ENCODE measurements at places on chromosomes 11 and 22.

GRCh38 chr11:119028346-119029068 lies 2.2 kb downstream of the SLC37A4 start:
- DNase-seq, result no peak

GRCh38 chr11:13984616-13985450 lies 22.3 kb downstream of the SPON1 start:
- no peak for DNase-seq

- no peak for DNase-seq
Observed at GRCh38 chr11:12069066-12069676, 41.2 kb upstream of the MICAL2 start.

DNA sequence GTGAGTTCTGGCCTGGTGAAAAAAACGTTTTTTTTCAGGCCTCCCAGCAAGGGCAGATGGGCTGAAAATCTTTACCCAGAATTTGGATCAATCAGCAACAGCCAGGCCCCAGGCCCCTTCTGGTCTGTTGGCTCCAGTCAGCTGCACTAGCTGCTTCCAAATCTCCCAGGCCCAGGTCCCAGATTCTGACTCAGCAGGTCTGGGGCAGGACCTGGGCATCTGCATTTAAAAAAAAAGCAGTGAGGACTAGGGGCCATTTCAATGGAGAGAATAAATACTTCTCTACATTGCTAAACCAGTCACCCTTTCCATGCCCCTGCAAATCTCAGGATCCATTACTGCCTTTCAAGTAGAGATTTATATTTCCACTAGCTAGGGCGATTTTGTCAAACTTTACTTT lies 4.3 kb downstream of the SLC15A3 start:
- no peak for DNase-seq

DNA sequence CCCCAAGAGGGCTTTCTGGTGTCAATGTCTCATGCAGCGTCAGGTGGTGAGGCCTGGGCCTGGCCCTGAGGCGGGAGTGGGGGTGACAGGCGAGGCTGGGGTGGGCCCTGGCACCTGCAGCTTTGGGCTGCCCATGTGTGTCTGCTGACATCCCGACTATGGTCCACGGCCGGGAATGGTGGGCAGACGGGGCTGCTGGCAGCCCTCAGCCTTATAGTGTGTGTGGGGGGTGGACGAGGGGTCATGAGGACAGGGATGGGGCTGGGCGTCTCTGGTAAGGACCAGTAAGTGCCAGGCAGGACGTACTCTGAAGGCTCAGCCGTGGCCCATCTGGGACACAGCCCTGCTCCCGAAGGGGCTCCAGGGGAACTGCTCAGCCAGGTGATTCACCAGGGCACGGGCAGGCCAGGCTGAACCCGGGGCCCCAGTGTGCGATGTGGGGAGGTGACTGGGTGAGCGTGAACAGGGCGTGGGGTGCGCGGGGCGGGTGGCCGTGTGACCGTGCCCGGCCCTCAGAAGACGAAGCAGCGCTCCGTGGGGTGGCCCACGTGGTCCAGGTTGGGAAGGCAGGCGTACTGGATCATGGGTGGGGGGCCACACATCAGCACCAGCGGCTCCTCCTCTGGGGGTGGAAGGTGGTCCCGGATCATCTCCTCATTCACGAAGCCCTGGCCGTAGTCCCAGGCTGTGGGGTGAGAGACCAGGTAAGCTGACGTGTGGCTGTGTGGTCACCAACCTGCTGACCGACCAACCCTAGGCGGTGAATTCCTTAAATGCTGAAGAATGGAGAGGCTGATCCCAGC lies 4.8 kb upstream of the POLDIP3 start:
- no peak for DNase-seq

GRCh38 chr22:39317084-39317774 lies 2.2 kb downstream of the RPL3 start:
- no peak for DNase-seq

- no peak for DNase-seq
Observed at GRCh38 chr11:77418971-77419597, 54.8 kb downstream of the PAK1 start.

DNA sequence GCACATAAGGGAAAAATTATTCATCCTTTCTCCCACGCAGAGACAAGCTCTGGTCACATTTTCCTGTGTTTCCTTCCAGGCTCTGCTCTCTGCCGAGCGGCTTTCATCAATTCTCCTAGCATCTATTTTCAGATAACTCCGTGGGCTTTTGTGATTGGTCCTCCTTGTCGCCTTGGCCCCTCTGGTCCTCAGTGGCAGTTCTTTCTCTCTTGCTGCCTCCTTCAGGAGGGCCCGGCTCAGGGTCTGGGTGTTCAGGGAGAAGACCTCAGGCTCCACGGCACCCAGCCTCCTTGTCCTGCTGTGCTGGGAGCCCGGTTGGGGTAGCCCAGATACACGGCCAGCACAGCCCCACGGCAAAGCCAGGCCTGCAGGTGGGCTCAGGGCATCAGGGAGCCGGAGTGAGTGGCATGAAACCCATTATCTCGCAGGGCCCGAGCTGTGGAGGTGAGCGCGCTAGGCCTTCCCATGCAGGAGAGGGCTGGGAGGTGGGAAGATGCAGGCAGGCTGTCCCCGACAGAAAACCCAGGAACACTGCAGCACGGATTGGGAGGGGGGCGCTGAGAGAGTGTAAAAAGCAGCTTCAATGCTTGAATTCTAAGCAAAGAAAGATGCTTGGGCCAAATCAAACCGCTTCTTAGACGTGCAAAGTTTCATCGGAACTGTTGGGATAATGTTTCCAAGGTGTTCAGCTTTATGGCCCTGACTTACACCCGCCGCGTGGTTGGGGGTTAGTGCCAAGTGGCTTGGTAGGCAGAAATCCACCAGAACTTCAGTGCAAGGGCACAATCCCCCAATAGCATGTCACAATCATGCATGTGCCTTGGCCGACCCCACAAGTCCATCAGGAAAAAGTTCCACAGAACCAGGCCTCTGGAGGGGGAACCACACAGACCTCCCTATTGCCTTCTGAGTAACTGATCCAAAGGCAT lies 81.9 kb upstream of the WNT7B start:
- DNase-seq, result no peak

- DNase-seq, result no peak
Observed at GRCh38 chr11:8047382-8047781, 33.6 kb upstream of the TUB start.

DNA sequence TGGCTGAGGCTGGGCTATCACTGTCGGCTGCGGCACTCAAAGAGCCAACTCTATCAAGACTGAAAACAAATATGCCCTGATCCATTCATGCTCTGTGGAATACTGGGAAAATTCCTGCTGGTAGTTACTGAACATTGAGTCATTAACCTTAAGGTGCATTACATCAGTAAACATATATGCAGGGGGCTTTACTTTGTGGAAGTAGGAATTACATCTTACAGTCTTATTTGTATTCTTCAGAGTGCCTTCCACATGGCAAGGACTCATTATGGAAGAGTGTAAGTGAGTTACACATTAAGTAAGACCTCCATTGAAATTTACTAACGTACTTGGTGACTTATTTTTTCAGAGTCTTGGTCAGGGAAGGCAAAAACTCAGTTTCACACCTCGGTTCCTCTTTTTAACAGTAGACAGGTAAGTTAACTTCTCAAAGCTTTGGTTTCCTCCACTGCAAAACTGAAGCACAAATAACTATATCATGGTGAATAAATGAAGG lies 4.5 kb downstream of the OR5B21 start:
- DNase-seq, result no peak

DNA sequence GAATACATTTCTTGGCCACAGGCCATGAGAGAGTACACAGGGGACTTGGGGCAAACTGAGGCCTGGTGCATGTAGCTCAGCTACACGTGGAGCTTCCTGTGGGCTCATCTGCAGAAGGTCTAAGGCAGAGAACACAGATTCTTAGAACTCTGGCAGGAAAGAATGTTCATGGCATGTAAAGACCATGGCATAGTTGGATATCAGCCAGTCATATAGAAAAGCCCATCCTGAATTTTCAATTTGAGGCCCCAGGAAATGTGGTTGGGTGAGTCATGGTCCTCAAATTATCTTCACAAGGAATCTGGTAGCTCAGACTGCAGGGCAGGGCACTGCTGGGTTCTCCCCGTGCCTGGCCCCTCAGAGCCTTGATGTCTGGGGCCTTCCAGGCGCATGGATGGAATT lies 13.7 kb upstream of the ST3GAL4 start:
- DNase-seq, result peak; percentile 60

GRCh38 chr11:34329876-34330275 lies 27.9 kb downstream of the ABTB2 start:
- no peak for DNase-seq

DNA sequence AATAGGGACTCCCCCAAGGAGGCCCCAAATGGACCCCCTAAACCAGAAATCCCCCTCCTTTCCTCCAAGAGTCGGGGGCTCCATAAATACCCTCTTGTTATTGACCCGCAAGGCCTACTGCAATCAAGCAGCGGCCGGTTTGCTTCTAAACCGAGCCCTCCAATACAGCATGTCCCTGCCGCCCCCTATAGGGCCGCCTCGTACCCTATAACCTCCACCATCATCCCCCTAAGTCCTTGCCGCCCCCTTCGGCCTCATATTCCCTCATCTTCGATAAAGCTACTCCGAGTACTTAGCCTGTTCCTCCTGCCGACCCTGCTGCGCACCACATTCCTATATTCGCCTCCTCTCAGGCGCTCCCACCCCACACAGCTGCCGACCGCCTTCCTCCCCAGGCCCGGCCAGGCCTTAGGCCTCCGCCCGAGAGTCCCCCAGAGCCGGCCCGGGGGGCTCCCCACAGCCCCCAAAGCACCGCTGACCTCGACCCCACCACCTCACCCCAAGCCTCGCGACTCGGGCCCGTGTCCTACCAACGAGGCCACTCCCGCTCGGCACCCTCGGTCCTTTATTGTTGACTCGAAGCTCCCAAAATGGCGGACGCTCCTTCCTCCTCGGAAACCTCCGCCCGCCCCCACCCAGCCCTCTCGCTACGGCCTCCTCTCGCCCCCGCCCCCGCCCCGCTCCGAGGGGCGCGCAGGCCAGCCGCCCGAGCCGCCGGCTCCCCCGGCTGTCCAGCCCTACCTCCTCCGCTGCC lies 430 bp downstream of the DDX6 start:
- no peak for DNase-seq

DNA sequence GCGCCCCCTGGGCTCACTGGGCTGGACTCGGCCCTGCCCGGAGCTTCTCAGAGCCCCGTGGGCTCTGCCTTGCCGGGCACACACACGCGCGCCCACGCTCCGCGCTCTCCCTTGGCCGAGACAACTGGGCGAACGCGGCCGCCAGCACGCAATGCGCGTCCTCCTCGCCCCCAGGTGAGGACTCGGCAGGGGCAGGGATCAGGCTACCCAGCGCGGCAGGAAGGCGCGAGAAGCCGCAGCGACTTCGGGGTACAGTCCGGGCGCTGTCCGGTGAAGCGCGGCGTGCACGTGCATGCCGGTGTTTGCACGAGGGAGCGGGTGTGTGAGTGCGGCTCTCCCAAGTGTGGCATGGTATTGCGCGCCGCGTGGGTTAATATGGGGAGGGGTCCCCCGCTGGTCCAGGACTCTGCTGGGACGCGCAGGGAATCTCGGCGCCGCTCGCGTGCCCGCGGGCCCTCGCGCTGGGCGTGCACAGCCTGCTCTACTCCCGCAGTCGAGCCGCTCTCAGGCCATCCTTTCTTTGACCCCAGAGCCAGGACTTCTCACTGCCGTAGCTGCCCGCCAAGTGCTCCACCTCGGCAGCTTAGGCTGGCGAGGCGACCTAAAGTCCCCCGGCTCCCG lies 5.4 kb downstream of the WNT7B start:
- no peak for DNase-seq

DNA sequence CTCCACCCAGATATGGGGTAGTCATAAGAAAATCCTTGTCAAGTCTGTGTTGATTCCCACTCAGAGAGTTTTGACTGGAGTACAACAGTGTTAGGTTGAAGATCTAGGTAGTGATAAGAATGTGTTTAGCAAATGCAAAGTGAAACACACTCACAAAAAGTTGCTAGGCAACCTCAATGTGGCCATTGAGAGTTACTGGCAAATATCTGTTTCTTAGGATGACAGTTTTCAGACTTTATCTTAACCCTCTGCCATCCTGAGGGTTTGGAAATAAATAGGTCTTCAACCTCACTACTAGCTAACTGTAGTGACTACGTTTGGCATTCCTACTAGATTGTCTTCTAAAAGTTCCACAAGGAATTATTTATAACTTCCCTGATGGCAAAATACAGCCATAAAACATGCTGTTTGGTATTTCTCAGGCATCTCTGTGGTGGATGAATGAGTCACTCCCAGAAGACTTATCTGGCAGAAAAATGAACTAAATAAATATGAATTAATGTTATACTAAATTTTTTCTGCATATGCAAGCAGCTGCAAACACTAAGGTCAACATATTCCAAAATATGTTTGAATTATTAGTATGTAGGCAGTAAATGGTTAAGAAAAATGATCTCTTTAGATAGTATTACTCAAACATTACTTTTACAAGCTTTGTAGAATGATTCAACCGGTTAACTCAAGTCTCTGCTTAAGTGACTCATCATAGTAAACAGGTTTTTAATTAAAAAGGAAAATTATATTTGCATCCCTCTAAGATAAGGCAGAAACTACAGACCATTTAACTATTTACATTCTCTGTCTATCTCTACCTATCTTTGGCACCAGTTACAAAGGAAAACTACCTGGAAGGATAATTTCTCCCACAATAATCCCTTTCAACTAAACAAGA lies 17.1 kb upstream of the SYTL2 start:
- peak; percentile 63 for DNase-seq

GRCh38 chr11:35111161-35112055 lies 27.6 kb upstream of the CD44 start:
- peak; percentile 11 for DNase-seq

DNA sequence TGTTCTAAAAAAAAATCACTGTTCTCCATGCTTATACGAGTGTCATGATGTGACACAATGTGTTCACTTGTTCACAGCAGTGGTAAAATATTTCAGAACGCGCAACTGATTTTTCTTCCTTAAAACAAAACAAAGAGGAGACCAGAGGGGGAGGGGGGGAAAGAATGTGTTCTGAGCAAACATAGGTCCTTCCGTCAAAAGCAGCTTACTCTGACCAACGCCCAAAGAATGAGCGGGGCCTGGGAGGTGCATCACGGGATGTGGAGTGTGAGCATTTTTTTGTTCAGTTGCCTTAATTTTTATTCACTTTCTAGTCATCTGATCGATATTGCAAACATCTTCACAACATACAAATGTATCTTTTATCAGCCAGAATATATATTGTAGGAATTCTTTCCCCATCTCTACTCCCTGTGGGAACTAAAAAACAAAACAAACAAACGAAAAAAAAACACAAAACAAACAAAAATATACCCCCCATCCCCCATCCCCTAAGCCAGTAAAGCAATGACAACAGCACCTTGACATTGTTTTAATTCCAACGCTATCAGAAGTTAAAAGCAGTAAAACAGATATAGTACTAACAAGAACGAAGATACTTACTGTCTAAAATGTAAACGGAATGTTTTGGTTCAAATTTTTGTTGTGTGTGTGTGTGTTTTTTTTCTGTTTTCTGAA lies 43.3 kb downstream of the BDNF start:
- DNase-seq, result no peak

DNA sequence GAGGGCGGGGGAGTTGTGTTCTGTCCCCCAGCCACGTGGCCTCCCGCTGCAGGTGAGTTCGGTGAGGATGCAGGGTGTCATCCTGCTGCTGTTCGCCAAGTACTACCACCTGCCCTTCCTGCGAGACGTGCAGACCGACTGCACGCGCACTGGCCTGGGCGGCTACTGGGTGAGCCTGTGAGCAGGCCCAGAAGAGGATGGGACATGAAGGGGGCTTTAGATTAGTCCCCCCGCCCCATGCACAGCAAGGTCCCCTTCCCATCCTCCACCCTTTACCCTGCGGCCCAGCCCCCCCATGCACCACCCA lies 4.1 kb downstream of the INPP5J start:
- no peak for DNase-seq

All from COLO829 (cell line).